Inflammatory macrophage (primary cell): ENCODE measurements at places on chromosomes 1 and 21.

DNA sequence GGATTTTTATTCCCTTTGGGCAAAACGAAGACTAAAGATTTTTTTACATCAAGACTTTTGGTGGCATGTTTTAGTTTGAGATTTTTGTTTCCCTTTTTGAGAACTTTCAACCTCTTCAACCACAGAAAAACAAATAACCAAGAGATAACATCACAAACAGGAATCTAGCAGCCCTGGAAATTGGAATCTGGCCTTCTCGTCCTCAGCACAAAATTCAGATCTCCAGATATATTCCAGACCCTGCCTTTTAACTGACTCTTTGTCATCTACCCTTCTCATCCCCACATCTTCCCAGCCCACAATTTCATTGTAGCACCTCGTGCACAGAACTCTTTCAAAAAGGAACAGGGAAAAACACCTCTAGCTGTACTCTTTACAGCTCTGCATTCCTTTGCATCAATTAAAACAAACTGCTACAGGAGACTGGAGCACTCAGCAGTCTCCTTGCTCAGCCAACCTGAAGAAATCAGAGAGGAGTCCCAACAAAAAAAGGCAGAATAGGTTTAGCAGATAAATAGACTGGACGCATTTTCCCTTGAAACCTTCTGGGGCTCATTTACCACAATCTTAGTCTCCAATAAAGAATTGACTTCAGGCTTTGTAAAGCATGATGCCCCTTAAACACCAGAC lies 251.0 kb downstream of the TTLL7 start:
- no peak for DNase-seq

DNA sequence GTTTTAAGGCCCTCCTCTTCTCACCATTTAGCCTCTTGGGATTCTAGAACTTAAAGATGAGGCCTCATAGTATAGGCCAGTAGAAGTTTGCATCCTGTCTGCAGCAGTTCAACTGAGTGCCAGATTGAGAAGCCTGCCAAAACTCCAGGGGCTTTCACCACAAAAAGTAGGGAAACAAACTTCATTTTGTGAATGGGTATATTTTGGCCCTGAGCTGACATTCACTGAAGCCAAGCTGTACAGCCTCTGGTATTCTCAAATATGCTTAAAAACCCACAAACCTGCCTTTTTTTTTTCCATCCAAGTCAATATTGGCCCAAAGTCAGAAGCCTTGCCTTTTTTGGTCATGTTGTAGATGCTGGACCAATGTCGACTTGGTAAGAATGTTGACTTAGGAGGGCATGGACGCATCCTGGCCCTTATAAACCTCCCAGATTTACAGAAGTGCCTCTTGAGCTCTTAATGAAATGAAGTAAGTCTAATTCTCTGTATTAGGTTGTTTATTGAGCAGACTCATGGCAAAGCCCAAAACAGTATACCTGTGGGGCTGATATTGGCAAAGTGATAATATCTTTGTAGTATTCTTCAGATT lies 337.5 kb downstream of the CHRM3 start:
- no peak for DNase-seq

DNA sequence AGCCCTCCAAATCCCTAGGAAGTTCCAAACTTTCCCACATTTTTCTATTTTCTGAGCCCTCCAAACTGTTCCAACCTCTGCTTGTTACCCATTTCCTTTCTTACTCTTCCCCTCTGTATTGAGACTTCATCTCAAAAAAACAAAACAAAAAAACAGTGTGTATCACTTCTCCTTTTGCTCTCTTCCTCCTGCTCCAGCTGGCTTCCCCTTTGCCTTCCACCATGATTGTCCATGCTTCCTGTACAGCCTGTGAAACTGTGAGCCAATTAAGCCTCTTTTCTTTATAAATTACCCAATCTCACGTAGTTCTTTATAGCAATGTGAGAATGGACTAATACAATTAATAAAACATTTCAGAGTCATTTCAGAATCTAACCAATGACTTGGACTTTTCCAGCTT lies 69.6 kb upstream of the KRTAP19-8 start:
- DNase-seq = peak; percentile 80

DNA sequence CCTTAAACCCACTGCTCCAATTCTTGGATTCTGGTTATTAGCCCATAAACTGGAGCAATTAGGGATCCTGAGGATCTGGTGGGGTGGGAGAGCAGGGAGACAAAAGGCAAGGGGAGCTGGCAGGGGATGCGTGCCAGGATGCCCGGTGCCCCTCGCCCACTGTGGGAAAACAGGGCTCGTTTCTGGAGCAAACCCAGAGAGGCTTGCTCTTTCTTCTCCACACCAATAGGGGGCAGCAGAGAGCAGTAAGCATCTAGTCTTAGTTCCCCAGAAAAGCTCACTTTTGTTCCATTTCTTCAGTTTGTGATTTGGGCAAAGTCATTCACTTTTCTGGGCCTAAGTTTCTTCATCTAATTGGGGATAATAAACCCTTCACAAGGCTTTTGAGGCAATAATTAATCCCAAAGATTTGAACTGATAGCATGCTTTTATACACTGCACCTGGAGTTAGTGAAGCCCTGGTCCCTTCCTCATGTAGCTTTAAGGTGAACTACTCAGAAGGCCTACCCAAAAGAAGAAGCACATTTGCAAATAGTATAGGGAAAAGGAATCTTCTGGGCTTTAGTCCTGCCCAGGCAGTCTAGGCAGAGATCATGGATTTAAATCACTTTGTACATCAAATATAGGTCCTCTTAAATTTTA lies 160.6 kb upstream of the USP24 start:
- DNase-seq = peak; percentile 53

DNA sequence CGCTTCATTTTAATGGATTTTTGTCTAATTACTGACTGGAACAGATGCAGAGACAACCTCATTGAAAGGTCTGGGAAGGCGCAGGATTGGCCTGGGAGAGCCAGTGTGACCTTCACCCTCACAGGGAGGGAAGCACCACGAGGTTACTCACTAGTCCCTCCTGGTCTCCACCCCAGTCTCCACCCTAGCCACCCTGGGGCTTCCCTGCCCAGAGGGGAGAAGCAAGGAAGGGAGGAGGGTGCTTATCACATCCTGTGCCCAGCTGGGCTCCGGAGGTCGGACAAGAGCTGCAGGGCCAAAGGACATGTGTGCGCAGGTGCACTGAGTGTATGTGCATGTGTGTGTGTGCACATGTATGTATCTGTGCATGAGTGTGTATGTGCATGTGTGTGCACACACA lies 220.1 kb upstream of the VAMP3 start:
- no peak for DNase-seq

- DNase-seq = no peak
Measured at GRCh38 chr1:160460214-160460642, 59.9 kb downstream of the VANGL2 start.

DNA sequence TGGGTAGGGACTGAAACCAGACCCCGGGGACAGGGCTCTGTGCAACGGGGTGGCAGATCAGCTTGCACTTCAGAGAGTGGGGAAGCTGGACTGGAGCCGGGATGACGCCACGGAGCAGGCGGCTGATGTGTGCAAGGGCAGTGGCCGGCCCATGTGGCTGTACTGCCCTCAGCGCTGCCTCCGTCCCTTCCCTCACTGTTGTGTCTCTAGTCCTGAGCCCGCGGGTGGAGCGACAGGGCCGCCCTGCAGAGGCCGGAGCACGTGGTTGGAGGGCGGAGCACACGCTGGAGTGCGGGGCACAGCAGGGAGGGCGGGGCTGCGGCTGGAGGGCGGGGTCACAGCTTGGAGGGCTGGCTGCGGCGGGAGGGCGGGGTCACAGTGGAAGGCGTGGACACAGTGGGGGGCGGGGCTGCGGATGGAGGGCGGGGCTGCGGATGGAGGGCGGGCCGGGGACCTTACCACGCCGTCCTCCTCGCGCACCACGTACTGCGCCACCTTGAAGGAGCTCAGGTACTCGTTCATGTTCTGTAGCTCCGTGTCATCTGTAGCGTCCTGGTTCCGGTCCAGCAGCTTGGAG lies 52.4 kb downstream of the CHD5 start:
- DNase-seq = peak; percentile 87

DNA sequence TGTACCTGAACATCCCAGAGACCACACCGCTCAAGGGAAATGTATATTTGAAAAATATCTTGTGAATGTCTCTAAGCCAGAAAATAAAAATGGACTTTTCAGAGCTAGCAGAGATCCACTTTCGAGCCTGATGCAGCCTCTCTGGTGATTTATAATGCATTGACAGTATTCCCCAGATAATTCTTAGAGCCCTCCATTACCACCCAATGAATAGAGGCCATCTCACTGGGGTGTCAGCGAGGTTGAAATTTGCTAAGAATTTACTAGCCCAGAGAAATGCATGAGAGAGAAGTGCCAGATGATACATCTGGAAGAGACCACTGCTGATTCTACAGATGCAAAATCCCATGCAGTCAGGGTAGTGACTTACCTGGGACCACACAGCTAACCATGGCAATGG lies 25.5 kb upstream of the NTPCR start:
- no peak for DNase-seq

DNA sequence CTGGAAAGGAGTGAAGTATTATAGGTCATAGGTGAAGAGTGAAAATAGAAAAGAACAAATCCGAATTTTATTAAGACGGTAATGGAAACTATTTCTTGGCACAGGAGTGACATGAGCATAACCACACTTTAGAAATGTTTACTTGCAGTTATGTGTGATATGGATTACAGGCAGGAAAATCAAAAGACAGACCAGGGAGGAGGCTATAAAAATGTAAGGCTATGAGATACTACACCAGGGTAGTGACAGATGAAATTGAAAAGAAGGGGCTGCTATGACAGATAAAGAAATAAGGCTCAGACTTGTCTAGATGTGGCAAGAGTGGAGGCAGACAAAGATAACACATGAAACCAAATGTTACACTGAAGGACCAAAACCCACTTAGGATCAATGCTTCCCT lies 31.7 kb downstream of the GPATCH2 start:
- no peak for DNase-seq

GRCh38 chr1:41362357-41362721 lies 1.1 kb downstream of the FOXO6 start:
- no peak for DNase-seq

DNA sequence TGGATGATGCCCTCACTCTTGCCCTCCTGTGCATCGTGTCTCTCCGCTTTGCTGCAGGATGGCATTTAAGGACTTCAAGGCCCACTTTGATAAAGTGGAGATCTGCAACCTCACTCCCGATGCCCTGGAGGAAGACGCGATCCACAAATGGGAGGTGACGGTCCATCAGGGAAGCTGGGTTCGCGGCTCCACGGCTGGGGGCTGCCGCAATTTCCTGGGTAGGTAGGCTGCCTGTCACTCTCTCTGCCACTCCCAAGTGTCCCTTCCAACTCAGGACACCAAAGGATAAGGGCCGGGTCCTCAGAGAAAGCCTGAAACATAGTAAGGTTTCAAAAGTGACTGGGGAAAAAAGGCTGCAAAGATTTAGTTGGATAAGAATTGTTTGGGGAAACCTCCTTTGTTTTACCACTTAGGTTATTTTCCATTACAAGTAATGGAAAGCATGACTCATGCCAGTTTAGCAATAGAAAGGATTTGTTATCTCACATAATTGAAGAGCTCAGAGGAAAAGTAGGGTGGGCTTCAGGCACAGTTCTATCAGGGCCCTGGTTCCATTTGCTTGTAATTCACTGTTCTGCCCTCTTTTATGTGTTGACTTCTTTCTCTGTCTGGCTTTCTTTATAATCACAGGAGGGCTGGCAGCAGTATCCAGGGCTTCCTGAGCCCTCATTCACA lies 31.9 kb downstream of the CAPN9 start:
- DNase-seq = no peak

GRCh38 chr1:67847466-67847865 lies 14.2 kb upstream of the GNG12 start:
- no peak for DNase-seq

DNA sequence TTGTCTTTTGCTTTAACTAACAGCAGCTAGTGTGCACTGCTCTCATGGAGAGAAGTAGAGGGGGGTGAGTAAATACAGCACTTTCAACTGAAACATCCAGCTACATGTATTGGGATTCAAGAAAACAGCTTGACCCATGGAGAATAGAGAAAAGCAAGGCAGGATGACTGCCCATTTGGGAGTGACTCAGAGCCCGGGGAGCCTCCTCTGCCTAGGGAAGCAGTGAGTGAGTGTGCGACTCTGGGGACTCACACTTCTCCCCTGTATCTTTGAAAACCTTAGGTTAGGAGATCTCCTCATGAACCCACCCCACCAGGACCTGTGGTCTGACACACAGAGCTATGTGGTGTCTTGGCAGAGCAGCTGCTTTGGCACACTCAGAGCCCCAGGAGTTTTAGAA lies 82.0 kb upstream of the PTGFR start:
- DNase-seq = no peak

DNA sequence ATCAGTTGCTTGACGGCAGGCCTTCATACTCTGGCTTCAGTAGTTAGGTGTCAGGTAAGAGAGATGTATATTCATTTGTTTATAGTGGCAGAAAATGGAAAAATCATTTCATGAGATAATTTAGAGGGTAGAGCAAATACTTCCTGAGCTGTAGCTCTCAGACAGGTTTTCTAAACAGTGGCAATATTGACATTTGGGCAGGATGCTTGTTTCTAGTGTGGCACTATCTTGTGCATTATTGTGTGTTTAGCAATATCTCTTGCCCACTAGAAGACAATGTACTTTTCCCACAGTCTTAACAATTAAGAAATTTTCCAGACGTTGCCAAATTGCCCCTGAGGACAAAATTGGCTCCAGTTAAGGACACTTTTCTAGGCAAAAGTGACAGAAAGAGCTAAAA lies 1143.1 kb downstream of the PLA2G4A start:
- DNase-seq = no peak

DNA sequence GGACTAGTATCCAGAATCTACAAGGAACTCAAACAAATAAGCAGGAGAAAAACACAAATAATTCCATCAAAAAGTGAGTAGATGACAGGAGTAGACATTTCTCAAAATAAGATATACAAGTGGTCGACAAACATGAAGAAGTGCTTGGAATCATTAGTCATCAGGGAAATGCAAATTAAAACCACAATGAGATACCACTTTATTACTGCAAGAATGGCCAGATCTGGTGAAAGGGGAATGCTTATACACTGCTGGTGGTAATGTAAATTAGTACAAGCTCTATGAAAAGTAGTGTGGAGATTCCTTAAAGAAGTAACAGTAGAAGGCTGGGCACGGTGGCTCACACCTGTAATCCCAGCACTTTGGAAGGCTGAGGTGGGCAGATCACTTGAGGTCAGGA lies 73.8 kb downstream of the POU2F1 start:
- peak; percentile 67 for DNase-seq

DNA sequence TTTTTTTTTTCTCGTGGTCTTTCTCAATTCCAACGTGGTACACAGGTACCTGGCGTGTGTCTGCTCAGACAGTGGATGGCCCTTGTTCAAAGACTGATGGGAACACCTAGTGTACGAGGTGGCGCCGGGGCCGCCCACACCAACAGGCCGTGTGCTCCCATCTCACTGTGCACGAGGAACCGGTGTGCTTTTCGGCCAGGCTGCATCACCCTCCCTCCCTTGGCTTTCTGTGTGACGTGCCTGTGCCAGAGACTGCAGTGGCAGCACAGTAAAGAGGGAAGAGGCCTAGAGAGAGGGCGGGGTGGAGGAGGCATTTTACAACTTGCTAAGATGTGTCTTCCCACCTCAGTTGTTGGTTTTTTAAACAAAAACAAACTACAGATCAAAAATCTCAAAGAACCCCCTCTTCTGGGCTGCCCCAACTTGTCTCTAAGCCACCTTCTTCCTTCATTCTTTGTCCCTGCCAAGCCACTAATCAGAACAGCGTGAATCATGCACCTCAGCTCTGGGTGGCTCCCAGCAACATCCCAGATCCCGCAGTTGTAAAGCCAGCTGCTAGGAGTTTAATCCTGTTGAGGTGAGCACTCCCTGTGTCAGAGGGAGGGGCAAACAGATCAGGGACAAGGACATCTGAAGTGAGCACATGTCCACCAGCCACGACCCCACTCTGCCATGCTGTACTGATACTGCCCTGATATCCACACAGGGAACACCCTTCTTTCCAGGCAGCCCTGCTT lies 20.7 kb downstream of the IRF2BP2 start:
- no peak for DNase-seq

GRCh38 chr1:94100785-94101612 lies 19.9 kb downstream of the ABCA4 start:
- no peak for DNase-seq
